Lung microvascular endothelial cell (primary cell): ENCODE measurements at places on chromosomes 11 and 22.

- no peak for DNase-seq
These were observed 951.5 kb downstream of the TBC1D22A start for GRCh38 chr22:47713941-47714340.

GRCh38 chr11:110311783-110312579 is 15.6 kb upstream of the RDX start:
- peak; percentile 50 for DNase-seq

- DNase-seq = no peak
These were observed 476.4 kb downstream of the MIAT start for GRCh38 chr22:27133681-27134314.

GRCh38 chr11:19551457-19551856 is 161.2 kb upstream of the NAV2 start:
- no peak for DNase-seq

GRCh38 chr11:83464160-83464944 is 178.2 kb upstream of the CCDC90B start:
- no peak for DNase-seq

GRCh38 chr11:56967726-56968125 is 21.0 kb upstream of the OR5AK2 start:
- no peak for DNase-seq

DNA sequence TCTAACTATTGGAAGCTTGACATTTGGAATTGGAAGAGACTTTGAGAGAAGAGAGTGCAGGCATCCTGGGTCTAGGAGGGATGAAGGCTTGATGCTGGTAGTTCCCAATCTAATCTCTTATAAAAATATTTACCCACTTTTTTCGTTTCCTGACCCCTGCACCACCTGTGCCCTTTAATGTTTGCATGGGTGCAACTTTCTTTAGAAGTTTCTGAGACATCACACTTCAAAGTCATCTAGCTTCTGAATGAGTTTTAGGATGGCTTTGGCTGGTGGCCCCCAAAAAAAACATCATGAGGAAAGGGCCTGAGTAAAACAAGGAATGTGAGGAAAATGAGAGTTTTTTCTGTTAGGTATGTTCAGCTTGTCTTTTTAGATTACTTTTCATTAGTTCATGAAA is 1.1 kb downstream of the POLD3 start:
- DNase-seq = no peak

DNA sequence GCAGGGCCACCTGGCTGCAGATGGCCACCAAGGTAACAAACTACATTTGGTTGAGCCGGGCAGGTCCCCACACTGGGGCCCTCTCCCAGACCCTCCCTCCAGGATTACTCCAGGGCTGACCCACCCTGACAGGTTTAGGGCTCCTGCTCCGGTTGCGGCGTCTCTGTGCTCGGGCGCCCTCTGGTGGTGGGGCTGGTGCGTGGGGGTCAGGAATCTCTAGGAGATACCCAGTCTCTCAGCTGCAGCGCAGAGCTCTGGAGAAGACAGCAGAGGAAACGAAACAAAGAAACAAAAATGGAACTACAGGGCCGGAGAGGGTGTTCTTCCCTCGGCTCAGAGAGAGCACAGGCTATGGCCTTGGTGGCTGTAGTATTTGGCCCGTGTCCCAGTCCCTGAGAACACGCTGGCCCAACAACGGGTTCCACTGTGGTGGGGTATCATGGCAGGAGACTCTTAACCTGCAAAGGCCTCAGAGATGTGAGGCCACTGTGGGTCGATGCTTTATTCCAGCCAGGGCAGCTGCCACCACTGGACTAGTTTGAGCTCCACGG is 2.4 kb downstream of the C11orf96 start:
- DNase-seq = peak; percentile 69

- peak; percentile 81 for DNase-seq
These were observed 26.8 kb downstream of the TNRC6B start for GRCh38 chr22:40204321-40205116.

- DNase-seq = no peak
These were observed 1.2 kb downstream of the SIK3 start for GRCh38 chr11:117097014-117097388.

DNA sequence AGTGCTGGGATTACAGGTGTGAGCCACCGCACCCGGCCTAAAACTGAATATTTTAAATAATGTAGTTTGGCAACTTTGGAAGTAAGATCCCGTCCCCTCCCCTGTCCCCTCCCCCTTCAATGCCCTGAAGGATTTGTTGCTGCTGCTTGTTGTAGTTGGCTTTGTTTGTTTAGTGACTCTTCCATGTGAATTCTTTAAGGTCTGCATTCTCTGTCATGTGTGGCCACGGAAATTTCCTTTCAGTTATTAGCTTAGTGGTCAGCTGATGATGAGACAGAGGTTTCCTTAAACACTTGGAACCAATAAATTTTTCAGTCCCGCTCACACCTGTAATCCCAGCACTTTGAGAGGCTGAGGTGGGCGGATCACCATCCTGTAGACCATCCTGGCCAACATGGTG is 109.9 kb downstream of the MPPED1 start:
- no peak for DNase-seq

- DNase-seq = no peak
These were observed 132.3 kb downstream of the CEP164 start for GRCh38 chr11:117459979-117460300.

GRCh38 chr11:93608364-93608763 is 53.1 kb upstream of the CEP295 start:
- no peak for DNase-seq

DNA sequence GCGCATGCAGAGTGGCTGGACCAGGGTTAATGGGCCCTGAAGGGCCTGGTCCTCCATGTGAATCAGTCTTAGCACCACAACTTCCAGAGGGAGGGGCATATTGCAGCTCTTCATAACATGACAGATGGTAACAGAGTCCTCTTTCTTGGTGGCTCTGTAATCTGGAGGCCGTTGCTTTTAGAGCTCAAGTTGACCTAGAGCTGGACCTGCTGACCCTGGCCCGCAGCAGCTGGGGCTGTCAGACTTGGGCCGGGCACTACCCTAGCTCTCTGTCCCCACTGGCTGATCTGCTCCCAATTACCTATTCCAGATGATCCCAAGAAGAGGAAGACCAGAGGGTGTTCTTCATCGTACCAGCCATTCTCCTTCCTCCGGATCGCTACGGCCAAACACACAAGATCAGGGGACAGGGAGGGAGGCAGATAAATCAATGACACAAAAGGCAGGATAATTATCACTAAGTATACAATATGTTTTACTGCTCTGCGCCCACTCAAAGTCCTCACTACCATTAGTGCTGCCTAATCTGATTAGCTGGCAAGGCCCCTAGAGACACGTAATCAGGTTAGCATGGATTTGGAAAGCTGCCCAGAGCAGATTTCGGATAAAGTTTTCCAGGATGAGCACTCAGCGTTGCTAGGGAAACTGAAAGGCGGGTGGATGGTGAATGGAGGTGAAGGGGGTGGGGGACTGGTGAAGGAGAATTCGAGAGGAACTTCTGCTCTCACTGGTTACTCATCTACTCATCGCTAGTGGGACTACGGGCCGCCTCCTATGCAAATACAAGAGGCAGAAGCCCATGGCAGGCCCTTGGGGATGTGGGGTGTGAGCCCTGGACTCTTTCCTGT is 64.5 kb upstream of the PHOX2A start:
- DNase-seq = peak; percentile 59

- peak; percentile 41 for DNase-seq
These were observed 37.8 kb downstream of the PAMR1 start for GRCh38 chr11:35487532-35488078.

GRCh38 chr11:72984453-72985077 is 157.6 kb downstream of the FCHSD2 start:
- DNase-seq = peak; percentile 10

DNA sequence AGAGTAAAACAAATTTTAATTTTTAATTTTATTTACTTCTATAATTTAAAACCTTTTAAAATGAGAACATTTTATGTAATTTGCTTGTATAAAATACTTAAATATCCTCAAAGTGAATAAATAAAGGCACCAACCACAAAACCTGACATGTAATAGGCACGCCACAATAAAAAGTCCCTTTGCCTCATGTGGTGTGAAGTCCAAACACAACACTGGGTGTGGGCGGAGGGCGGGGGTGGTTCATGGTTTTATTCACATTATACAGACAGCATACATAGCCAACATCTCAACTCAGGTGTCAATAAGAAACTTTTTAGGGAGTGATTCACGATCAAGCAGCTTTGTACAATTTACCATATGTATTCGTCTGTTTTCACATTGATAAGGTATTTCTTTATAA is 107.9 kb downstream of the ANO3 start:
- no peak for DNase-seq

- no peak for DNase-seq
These were observed 1.1 kb upstream of the CAVIN3 start for GRCh38 chr11:6321356-6321755.

- DNase-seq = no peak
These were observed 1.8 kb downstream of the PGGHG start for GRCh38 chr11:290621-291231.

DNA sequence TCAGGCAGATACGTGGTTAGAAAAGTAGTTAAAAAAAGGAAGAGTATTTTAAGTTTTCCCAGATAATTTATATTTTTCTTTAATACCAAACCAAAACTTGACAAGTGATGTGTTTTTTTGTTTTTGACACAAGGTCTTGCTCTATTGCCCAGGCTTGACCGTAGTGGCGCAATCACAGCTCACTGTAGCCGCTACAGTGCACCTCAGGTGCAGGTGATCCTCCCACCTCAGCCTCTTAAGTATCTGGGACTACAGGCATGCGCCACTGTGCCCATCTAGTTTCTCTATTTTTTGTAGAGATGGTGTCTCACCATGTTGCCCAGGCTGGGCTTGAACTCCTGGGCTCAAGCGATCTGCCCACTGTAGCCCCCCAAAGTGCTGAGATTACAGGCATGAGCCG is 92.5 kb downstream of the MTMR3 start:
- no peak for DNase-seq

- no peak for DNase-seq
These were observed 63.4 kb downstream of the AAMDC start for GRCh38 chr11:77884186-77884828.

GRCh38 chr11:80458376-80458775 is 1017.5 kb upstream of the TENM4 start:
- no peak for DNase-seq
